Activated T-cell treated with anti-CD3 and anti-CD28 coated beads for 1 hour (primary cell): ENCODE measurements at places on chromosomes 2 and 18.

- DNase-seq, result no peak
Measured at GRCh38 chr2:100814043-100814442, 5.9 kb upstream of the NPAS2 start.

GRCh38 chr2:82993609-82994008, 1465.5 kb downstream of the SUCLG1 start:
- no peak for DNase-seq

DNA sequence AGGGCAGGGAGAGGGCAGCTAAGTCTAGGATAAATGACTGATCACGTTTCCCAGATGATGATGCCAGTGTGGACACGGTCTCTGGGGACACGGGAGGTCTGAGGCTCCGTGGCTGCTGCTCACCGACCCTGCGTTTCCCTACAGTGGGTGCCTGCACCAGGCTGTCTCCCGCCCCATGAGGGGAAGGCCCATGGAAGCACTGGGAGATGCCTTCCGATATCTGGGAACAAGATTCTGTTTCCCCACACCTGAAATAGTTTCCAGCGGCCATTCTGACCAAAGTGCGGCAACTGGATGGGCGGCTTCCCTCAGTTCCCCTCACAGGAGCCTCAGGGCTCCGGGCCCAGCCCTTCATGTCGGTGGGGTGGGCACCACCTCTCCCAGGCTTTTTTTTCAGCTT, 83.1 kb downstream of the EDAR start:
- no peak for DNase-seq

DNA sequence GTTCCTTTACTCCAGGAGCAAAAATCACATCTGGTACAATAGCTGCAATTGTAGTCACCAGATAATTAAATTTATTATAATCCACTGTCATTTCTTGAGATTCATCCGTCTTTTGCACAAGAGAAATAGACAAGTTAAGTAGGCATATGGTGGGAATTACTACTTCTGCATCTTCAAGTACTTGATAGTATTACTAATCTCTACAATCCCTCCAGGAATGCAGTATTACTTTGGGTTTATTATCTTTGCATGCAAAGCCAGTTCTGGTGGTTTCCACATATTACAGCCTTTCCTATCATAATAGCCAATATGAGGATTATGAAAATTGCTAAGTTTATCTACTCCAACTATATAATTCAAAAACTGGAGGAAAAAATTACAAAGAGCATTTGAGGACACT, 254.1 kb downstream of the IKZF2 start:
- no peak for DNase-seq

DNA sequence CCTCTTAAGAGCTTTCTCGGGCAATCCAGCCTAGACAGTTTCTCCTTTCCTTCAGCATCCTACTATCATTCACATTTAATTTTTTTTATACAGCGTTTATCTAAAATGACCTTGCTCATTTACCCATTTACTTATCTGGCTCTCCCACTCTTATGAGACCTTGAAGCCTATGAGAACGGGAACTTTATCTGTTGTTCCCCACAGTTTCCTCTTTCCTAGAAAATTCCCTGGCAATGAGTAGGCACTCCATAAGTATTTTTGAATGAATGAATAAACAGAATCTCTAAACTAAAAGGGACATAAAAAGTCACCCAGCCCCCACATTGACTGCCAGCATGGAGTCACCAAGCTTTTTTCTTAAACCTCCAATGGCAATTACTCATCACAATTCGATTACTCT, 353.2 kb downstream of the METTL4 start:
- DNase-seq, result no peak

DNA sequence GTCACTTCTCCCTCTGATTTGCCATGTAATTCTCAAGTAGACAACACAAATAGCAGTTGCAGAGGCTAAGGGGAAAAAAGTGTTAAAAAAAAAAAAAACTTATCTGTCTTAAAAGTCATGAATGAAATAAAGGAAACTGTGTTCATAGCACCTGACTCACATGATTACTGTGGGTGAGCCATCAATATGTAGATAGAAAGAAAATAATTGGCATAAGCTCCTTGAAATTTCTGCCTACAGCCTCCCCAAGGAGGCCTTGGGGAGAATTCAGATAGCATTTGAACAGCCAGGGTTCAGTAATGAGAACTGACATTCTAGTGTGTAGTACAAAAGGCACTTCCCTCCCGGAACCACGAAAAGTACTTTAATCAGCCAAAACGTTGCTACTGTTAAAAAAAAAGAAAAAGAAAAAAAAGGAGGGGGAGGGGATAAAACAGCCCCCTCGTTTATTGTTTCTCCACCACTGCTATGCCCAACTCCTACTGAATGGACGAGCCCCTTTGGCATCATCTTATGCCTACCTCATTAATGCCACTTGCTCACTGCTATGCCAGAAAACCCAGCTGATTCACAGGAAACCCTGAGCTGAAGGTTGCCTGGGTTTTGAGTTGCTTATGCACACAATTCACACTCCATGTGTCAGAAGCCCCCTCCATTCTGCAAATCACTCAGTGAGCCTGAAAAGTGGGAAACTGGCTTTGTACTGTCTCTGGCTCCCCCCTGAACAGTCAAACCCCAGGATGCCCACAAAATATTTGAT, 65.5 kb upstream of the KLF7 start:
- no peak for DNase-seq

- DNase-seq, result no peak
Measured at GRCh38 chr2:106978647-106979046, 92.7 kb upstream of the ST6GAL2 start.
